ENCODE measurements at places on chromosomes 16 and 17.

GRCh38 chr17:80876950-80877728, 114.5 kb upstream of the CHMP6 start:
- no peak for DNase-seq

- no peak for DNase-seq
These were observed 6.1 kb downstream of the USP7 start for GRCh38 chr16:8957509-8958157.

DNA sequence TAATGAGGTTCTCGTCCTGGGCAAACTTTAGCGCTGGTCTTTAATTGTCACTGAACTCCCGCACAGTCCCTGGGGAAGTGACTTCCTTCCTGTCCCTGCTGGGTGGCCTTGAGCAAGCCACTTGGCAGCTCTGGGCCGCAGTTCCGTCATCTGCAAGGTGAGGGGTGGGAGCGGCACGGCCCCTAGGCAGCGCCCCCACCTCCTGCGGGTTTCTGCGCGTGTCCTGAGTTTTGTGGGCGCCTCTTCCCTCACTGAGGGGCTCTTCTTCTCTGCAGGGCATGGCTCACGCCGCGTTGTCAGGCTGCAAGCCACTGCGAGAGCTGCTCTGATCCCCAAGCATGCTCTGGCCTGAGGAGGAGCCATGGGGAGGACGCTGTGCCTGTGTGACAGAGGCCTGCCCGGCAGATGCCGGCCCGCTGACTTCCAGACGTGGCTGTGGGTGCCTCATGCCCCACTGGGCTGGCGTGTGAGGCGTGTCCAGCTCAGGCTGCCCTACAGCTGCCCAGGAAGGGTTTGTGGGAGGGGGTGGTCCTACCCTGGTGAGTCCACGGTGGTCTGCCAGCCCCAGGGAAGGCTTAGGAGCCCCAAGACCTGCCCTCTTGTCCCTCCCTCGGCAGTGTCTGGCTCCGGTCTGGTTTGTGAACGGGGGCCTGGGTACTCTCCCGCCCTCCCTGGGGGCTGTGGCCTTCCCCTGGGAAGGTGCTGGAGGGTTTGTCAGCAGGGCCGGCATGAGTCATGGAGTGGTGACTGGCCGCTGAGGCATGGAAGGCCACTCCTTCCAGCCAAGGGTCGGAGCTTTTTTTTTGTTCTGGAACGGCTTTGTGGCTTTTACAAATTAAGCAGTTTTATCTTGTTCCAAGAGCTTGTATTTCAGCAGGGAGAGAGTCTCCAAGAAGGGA, 182.0 kb downstream of the SEC14L1 start:
- peak; percentile 92 for DNase-seq

- DNase-seq: no peak
These were observed 36.1 kb downstream of the MAPT start for GRCh38 chr17:45930420-45930951.

GRCh38 chr16:19840524-19841110, 44.0 kb downstream of the GPRC5B start:
- DNase-seq: no peak

- peak; percentile 61 for DNase-seq
These were observed 34.5 kb downstream of the FAM222B start for GRCh38 chr17:28807925-28808634.

DNA sequence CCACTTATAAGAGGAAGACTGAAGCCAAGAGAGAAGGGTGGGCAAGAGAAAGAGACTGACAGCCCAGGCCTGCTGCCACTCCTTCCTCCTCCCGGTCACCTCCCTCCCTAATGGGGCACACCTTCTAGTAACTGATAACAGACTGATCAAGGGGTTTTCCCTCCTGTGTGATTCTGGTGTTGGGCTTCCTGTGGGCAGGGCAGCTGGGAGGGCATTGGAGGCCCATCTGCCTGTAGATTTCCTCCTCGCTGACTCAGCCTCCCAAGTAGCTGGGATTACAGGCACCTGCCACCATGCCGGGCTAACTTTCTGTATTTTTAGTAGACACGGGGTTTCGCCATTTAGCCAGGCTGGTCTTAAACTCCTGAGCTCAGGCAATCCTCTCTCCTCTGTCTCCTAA, 16.2 kb downstream of the CA4 start:
- no peak for DNase-seq

- no peak for DNase-seq
These were observed 28.6 kb downstream of the TK2 start for GRCh38 chr16:66521252-66521713.

DNA sequence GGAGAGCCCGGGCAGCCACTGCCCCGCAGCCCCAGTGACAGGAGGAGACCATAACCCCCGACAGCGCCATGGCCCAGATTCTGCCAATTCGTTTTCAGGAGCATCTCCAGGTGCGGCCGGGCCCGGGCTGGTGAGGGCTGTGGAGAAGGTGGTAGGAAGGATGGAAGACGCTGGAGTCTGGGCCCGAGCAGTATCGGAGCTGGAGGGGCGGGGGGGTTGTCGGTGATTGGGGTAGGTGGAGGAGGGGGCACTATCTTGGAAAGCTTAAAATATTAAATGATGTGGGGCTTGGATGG, 317 bp downstream of the CLTC start:
- DNase-seq: no peak

DNA sequence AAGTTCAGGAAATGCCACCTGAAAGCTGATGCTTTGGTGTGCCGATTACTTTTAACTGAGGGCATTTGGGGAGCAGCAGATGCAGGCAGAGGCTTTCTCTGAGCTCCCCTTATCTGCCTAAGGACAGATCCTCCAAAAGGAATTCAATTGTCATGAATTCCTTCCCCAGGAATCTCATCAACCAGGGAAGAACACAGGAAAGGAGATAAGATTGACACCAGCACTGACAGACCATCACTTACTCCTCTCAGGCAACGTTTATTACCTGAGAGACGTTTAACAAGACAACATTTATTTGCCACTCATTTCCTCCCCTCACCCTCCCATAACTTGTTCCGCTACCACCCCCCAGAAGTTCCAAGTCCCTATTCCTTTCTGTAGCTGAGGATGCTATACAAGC, 17.6 kb upstream of the CDRT4 start:
- DNase-seq: no peak

- DNase-seq: no peak
These were observed 54.0 kb downstream of the TBC1D16 start for GRCh38 chr17:79981661-79982101.

- DNase-seq: no peak
These were observed 5.6 kb upstream of the CRYM start for GRCh38 chr16:21283521-21284289.

- no peak for DNase-seq
These were observed 72.5 kb downstream of the WSB1 start for GRCh38 chr17:27366437-27366836.

DNA sequence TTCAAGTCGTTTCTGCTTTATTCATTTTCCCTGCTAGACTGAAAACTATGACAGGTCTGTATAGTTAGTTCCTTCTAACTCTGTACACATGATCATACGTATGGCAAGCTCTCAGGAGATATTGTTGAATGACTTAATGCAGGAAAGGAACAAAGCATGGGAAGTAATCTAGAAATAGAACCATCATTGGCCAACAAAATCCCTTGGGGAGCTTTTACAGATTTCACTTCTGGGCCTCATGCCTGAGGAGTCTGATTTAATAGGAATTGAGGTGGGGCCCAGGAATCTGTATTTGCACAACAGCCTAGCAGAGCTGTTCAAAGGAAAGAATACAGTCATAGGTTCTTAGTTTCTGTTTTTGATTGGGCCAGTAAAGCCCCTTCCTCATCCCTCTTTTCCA, 229.2 kb downstream of the MAP2K6 start:
- DNase-seq: no peak

- no peak for DNase-seq
These were observed 30.7 kb upstream of the PIK3R6 start for GRCh38 chr17:8898126-8898525.

- DNase-seq: no peak
These were observed 43.7 kb downstream of the RND2 start for GRCh38 chr17:43068570-43069367.

- DNase-seq: no peak
These were observed 375.7 kb upstream of the DYNLRB2 start for GRCh38 chr16:80164966-80165550.

- no peak for DNase-seq
These were observed 14.1 kb downstream of the RAD51C start for GRCh38 chr17:58706351-58707140.

DNA sequence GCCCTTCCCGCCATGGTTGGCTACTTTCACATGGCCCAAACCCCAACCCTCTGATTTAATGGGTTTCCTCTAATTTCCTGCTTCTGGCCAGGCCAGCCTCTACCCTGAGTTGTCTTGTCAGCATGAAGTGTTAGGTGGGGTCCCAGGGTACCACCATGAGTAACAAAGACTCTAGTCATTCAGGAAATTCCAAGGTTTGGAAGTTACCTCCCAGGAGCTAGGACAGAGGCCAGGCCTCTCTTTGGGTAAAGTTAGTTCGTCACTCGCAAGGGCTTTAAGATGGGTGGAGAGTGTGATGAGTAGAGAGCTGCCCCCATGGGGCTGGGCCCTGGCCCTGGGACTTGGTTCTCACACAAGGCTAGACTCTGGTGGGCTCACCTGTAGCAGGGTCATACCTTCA, 54.6 kb downstream of the PLD6 start:
- no peak for DNase-seq

GRCh38 chr16:65833171-65833871, 533.2 kb upstream of the CDH5 start:
- DNase-seq: peak; percentile 88

DNA sequence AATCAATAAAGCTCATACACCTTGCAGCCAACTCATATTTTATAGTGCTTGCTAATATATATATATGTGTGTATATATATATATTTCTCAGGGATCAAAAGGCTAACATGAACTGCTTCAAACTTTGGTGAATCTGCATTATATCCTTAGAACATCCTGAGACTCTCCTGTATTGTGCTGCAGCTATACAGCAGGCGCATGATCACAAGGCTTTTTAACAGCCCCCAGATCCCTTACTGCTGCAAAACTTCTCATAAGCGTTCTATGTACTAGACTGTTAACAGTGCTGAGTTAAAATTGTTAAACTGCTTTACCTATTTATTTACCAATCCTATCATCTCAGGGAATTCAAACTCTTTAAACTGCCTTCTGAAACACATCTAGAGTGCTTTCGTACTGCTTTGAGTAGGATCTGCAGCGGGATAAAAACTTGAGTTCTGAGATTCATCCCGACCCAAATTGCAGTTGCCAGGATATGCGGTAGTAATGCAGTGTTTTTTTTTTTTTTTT, 1.3 kb downstream of the GPATCH8 start:
- DNase-seq: no peak

DNA sequence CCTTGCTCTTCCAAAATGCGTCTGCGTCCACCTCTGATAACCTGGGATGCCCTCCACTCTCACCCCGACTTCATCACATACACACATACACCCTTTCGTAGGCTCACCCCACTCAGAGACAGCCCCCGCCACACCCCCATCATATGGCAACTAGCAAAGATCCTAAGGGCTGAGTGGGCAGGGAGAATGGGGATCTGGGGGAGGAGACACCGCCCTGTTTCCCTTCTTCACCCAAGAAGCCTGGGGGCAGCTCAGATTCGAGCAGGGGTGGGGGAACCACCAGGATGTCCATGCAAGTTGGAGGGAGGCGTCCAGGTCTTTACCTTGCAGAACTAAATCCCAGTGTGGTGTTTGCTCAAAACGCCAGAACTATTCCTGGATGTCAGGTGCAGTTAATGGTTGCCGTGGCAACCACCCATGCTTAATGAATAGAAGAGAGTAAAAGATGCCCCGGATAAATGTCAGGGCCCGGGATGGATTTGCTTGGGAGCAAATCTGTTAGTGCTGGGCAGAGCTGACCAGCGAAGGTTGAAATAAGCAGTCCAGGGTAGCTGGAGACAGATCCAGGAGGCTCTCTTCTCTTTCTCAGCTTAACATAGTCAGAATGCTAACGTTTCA, 72.8 kb downstream of the CACNG3 start:
- DNase-seq: no peak

GRCh38 chr17:57528058-57528451, 217.0 kb downstream of the CCDC182 start:
- no peak for DNase-seq

- peak; percentile 60 for DNase-seq
These were observed 426.7 kb upstream of the MAF start for GRCh38 chr16:80027007-80027965.

DNA sequence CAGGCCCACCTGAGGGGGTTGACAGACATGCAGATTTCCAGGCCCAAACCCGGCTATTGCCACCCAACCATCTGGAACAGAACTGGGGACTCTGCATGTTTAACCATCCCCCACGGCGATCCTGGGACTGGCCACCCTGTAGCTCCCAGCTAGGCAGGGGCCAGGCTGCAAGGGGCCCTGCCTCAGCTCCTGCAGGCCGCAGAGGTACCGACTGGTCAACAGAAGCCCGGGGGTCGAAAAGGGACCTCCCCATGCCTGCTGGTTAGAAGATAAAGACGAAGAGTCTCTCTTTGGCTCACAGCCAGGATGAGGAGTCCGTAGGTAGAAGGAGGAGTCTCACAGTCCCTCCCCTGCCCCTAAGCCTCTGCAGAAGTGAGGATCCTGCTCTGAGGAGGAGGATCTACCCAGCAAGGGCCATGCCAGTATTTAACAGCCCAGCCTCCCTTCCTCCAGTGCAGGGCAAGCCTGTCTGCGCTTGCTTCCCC, 223.4 kb upstream of the TNRC6C start:
- no peak for DNase-seq

DNA sequence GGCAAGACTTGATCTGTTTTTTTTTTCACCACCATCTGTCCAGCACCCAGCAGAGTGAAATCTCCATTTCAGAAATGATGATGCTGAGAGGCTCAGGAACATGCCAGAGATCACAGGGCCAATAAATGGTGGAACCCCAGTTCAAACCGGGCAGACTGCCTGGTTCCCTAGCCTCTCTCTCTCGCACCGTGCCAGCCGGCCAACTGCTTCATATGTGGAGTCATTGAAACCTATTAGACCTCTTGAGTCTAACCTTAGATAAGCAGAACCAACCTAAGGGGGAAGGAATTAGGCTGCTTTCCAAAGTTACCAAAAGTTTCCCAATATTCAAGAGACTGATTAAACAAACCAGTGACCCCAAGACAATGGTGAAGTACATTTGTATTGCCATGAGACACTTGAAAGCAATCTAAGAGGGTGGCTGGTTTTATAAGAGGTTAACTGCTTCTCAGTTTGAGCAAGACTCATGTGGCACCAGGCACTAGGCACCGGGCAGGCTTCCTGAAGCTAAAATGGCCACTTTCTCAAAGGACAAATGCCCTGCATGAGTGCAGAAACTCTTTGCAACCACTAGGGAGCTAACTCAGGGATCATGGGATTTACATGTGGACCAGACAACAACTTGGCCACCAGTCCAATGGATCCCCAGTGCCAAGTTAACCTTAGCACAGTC, 18.4 kb downstream of the TOX3 start:
- no peak for DNase-seq

GRCh38 chr16:69039333-69039941, 66.0 kb upstream of the HAS3 start:
- no peak for DNase-seq
